GM19239 (cell line): ENCODE measurements at places on chromosomes 12 and 14.

GRCh38 chr12:122523280-122523679 is 3.5 kb downstream of the RSRC2 start:
- DNase-seq, result no peak

- no peak for DNase-seq
Observed at GRCh38 chr14:95231966-95232633, 74.8 kb upstream of the DICER1 start.

DNA sequence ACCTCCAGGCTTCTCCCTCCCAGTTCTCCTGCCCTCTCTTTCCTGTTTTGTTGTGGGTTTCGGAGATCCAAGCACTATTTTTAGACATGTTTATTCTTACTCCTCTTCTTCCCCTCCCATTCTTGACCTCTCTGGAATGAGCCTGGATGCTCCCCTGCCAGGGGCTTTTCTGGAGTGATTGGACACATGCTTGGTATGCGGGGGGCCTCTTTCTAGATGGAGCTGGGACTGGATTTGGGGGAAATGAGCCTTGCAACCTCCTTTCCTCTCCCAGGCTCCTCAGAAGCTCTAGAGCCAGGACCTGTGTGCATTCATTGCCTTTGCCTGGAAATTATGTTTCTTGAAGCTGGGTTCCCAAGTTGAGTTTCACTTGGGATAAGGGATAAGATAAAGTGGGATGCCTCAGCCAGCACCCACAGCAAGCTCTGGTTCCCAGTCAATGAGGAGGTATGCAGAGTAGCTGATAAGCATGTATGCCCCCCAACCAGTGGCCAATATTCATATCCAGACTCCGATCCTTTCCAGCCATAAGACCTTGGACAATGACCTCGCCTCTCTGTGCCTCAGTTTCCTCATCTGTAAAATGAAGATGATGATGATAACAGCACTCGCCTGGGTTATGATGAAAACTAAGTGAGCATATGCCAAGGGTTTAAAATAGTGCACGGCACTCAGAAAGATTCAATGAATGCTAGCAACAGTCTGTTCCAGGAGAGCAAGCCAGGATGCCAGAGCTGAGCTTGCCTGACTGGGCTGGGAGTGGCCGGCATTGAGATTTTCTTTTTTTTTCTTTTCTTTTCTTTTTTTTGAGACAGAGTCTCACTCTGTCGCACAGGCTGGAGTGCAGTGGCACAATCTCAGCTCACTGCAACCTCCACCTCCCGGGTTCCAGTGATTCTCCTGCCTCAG is 97.8 kb downstream of the SCARB1 start:
- no peak for DNase-seq

- DNase-seq, result no peak
Observed at GRCh38 chr14:33127531-33127930, 188.9 kb downstream of the NPAS3 start.

- no peak for DNase-seq
Observed at GRCh38 chr12:110585231-110585799, 2.2 kb upstream of the PPTC7 start.

DNA sequence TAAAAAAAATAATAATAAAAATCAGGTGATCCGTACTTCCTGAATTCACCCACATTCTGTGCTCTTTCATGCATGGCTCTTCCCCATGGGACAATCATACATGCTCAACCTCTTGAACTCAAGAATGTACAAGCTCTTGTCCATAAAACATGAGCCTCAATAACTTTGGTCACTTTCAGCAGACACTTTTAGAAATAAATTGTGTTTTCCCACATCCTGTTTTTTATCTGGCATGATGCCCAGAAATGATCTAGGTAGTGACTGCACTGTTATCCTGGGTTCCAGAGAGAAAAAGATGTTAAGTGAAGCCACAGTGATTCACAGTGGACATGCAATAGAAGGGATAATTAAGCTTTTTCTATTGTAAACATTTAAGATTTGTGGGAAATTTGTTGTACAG is 537.6 kb upstream of the TMEM132C start:
- DNase-seq, result no peak

DNA sequence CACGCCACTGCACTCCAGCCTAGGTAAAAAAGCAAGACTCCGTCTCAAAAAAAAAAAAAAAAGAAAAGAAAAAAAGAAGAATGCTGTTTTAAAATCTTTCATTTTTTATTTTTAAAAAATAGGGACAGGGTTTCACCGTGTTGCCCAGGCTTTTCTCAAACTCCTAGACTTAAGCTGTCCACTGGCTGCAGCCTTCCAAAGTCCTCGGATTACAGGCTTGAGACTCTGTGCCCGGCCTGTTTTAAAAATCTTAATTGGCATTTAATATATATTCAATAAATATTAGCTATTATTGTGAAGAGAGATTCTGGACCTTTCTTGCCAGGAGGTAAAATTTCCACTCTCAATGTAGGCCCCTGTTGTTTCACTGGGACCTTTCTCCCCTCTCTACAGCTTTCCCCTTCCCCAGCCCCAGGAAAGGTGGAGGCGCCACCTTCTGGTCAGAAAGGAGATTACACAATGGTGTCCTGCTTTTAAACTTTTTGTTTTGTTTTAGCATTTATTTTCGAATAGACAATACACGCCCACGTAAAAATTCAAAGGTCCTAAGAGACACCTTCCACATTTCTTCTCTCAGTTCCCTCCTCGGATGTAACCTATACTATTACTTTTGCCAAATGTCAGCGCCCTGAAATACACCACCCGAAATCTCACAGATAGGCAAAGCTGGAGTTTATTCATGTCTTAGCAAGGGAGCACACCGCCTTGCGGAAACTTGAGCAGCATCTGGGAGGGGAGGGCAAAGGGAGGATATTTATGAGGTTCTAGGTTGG is 23.8 kb upstream of the PHC1 start:
- DNase-seq, result peak; percentile 45

DNA sequence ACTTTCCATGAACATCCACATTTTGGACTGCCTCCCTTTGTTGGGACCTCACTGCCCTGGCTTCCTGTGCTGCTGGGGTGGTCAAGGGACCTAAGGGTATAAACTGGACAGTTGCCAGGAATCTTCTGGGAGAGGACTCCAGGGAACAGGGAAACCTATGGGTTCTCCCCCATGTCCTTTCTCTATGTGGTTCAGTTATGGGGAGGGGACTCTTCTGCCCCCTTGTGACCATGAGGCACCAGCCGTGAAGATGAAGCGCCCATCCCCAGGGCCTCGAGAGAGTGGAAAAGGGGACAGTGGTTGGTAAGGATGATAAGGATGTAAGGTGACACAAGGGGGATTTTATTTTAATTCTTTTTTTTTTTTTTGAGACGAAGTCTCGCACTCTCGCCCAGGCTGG is 177.0 kb upstream of the TMEM132C start:
- no peak for DNase-seq

DNA sequence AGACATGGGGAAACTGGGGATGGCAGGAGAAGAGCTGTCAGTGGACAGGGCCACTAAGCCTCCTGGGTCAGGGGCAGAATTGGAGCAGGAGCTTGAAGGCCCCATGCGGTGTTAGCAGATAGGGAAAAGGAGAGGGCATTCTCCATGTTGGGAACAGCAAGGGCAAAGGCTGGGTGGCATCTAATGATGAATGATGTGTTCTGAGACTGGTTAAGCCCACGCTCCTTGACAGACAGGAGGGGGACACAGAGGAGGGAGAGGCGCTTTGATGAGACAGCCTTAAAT is 63.0 kb downstream of the CLMN start:
- DNase-seq, result no peak

DNA sequence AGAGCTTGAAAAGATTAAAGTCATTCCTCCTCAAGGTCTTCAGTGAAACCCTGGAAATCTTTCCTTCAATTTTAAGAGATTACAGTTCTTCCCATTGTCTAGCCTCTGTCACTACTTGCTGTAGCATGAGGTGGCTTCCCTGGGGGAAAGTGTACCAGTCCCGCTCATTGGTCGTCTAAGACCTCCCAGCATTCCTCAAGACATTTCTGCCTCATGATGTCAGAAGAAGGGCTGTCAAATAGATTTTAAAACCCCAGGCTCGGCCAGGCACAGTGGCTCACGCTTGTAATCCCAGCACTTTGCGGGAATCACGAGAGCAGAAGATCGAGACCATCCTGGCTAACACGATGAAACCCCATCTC is 46.7 kb downstream of the SMUG1 start:
- DNase-seq, result no peak

GRCh38 chr12:4807116-4807783 is 87.0 kb downstream of the GALNT8 start:
- DNase-seq, result no peak

DNA sequence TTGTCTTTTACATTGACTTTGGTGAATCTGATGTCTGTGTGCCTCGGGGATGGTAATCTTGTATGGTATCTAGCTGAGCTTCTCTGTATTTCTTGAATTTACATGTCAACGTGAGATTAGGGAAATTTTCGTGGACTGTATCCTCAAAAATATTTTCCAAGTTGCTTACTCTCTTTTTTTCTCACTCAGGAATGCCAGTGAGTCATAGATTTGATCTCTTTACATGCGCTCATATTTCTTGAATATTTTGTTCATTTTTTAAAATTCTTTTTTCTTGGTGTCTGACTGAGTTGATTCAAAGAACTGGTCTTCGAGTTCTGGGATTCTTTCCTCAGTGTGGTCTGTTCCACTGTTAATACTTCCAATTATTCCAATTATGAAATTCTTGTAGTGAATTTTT is 207.7 kb downstream of the RAD51B start:
- no peak for DNase-seq

GRCh38 chr12:24945845-24946244 is 3.1 kb downstream of the BCAT1 start:
- DNase-seq, result no peak

DNA sequence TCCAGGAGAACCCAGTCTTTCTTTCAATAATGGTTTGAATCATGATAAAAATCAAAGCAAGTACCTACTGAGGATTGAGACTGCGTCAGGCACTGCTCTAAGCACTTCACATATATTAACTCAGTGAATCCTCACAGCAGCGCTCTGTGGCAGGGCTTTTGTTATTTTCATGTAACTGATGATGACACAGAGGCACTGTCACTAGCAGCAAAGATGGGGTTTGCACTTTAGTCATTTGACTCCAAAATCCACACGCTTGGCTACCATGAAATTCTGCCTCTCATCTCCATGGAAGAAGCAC is 98.8 kb upstream of the GSC start:
- DNase-seq, result no peak

GRCh38 chr12:82655751-82656150 is 31.0 kb upstream of the TMTC2 start:
- no peak for DNase-seq

DNA sequence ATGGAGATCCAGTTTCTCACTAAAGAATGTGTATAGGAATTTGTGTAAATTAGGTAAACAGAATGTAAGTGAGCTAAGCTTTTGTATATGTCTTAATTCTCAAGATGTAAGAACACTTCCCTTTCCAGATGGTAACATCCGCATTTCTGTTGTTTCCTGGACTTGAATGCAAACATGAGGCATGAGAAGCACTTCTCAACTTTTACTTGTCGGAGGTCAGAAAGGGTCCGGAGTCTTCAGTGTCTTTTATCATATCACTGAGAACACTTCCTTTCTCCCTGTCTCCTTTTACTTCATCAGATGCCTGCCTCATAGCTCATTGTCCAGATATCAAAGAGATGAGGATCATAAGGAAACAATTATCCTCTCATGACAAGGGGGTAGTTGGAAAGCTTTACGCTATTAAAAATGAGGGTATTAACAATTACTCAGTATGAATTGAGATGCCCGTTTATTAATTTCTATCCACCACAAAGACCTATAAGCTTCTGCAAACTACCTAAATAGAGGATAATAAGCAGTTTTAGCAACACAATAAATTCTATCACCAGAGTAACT is 214.1 kb upstream of the FLRT2 start:
- DNase-seq, result no peak

GRCh38 chr12:80162177-80162576 is 62.8 kb downstream of the OTOGL start:
- DNase-seq, result no peak

GRCh38 chr12:111455448-111456320 is 50.0 kb downstream of the SH2B3 start:
- no peak for DNase-seq

DNA sequence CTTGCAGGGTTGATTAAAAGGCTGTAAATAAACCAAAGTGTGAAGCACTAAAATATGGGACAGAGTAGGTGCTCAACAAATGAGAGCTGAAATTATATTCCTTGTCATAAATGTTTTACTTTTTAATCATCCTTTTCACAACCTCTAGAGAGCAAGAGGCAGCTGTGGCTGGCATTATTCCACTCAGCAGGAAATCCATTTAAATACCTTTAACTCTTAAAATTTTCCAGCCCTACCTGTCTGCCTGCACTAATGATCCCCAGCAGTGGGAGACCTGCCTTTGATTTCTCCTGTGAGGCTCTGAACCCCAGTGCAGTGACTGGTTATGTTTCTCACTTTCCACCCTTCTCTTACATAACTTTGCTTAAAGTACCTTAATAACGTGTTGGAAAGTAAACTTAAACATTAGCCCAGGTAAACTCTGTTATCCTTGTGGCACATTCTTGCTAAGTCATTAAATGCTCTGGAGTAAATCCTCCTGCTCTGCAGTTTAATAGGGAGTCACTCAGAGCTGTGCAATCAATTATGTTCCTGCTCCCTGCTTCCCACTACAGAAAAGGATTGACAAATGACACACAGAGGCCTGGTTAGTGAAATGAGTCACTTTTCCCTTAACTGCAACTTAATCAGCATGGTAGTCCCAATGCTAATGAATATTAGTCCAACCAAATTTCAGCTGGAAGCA is 755.7 kb upstream of the USP15 start:
- DNase-seq, result no peak

- DNase-seq, result no peak
Observed at GRCh38 chr14:67663633-67664032, 10.8 kb downstream of the VTI1B start.

GRCh38 chr12:2057041-2057794 is 4.4 kb downstream of the CACNA1C start:
- DNase-seq, result no peak

DNA sequence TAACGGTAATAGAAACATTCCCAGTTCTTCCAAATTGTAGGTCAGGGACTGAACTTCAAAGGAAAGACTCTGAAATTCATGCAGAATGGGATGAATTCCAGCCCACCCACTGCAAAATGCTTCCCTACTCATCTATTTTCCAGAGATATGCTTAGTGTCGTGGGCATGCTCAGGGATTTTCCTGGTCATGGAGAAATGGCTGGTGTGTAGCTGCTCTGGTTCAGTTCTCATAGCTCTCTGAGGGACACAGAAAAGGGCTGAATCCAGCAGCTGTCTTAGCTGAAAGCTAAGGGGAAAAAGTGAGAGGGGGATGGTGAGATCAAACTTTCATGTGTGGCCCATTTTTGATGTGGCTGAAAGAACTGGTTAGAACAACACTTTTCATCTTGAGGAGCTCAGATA is 72.9 kb upstream of the KRAS start:
- no peak for DNase-seq
